ENCODE measurements at places on chromosomes 2 and 18.

DNA sequence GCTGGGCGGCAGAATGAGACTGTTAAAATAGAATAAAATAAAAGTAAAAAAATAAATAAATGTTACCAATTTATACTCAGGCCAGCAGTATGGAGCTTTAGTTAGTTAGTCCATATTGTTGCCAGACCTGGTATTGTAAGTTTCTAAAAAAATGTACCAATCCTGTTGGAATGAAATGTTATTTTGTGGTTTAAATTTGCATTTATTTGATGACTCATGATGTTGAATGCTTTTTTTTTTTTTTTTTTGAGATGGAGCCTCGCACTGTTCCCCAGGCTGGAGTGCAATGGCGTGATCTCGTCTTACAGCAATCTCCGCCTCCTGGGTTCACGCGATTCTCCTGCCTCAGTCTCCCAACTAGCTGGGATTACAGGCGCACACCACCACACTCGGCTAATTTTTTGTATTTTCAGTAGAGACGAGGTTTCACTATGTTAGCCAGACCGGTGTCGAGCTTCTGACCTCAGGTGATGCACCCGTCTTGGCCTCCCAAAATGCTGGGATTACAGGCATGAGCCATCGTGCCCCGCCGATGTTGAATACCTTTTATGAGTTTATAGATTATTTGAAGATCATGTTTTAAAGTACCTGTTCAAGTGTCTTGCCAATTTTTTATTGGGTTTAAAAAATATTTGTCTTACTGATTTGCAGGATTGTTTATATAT is 5.7 kb upstream of the PTPRN start:
- no peak for DNase-seq

GRCh38 chr2:32264422-32265105 is at the start of gene NLRC4:
NLRC4 (minus strand) TSS chr2:32264886; CDS start chr2:32256775, 8,111 bp downstream.
- DNase-seq = no peak

- no peak for DNase-seq
Measured at GRCh38 chr2:39511605-39512433, 74.7 kb upstream of the MAP4K3 start.

DNA sequence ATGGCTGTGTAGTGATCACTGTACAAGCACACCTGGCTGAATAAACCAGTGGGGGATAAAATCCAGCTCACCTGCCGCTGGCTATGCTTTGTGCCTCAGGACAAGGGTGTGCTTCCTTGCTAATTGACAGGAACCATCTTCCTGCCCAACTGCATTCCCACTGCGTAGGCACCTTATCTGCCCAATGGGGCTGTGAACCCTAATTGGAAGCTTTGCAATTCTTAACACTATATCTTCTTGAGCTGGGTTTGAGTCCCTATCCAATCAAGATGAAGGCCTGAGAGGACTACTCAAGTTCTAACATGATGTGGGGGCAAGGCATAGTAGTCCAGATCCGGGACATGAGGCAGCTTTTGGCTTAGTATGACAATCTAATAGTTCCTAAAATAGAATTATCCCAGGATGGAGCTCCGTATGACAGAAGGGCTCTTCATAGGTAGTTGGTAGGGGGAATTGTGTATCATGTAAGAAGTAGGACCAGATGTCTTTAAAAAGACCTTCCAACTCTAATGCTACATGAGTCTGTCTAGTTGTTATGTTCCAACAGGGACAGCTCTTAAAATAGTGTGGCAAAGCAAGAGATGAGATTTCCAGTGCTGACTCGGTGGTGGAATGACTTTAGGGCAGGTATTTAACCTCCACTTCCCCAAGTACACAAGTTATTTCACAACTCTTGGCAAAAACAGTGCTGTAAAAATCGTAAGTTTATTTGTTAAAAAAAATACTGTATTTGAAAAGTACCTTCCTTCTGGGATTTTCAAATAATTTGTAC is 2.3 kb upstream of the TMEM150A start:
- no peak for DNase-seq

DNA sequence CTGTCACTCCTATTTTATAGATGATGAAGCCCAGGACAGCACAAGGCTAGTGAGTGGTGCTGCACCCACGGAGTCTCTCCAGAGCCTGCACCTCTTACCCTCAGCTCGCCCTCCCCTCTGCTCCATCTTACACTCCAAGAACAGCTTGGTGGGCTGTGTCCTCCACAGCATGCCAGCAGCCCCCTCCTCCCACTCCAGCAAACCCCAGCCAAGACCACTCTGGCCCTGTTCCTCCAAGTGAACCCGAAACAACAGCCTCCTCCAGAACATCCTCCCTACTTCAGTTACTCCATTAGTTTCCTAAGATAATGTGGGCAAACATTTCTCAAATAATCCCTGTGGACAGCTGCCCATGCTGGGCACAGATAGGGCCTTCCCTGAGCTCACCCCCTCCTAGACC is 62.7 kb upstream of the KLF7 start:
- no peak for DNase-seq

DNA sequence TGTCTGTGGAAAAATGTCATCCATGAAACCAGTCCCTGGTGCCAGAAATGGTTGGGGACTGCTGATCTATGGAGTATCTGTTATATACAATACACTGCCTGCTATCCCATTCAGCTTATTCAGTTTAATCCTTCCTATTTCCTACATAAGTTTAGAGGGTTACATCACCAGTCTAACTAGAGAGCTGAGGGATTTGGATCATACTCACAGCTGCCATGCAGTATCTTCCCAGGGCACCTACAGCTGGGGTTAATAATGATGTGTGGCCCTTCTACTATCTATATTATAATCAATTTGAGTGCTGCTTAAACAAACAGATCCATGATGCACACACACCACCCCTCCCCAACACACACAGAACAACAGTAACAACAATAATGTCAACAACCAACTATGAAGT is 524.0 kb downstream of the LRRTM4 start:
- no peak for DNase-seq

DNA sequence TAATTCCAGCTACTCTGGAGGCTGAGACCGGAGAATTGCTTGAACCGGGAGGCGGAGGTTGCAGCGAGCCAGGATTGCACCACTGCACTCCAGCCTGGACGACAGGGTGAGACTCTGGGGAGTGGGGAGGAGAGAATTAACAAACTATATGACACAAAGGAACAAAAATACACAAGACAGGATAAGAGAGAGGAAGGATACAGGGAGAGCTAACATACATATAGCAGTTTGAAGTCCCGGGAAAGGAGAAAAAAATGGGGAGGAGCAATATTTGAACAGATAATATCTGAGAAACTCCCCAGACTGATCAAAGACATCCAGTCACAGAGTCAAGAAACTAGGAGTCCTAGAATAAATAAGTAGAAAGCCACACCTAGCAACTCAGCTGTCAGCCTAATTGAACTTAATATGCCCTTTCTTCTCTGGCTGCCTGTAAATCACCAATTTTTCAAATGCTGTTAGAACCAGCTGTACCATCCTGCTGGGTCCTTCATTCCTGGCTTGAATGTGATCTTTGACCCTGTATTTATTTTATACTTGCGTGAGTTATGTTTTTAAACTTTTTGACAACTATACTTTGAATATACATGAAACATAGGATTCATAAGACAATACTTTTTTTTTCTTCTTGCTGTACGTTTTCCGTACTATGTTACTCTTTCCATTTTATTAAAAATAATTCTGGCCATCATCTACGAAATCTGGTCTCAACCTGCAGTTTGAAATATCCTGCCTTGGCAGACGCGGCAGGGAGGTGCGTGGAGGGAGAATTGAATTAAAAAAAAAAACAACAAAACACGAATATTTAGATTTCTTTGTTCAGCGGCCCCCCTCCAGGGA is 876 bp upstream of the CYP27A1 start:
- no peak for DNase-seq

DNA sequence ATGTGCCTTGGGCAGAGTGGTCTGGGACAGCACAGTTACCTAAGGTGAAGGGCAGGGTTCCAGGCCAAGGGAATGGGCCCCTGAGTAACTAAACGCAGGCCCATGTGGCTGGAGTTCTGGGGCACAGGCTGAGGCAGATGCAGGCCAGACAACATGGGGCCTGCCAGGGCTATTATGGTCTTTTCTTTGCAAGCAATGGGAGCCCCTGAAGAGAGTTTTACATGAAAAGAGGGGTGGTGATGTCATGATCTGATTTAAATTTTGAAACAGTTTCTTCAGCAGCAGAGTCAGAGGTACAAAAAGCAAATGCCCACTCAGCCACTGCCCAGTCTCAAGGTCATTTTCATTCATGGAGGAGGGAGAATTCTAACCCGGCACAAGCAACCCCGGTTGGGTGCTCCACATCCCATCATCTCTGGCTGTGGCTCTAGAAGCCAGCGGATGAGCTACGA is 5.6 kb downstream of the CHST10 start:
- DNase-seq = no peak

GRCh38 chr2:232008907-232009638 is 47.6 kb downstream of the DIS3L2 start:
- DNase-seq = no peak

GRCh38 chr2:46921676-46922448 is 6.3 kb upstream of the MCFD2 start:
- DNase-seq = no peak

- no peak for DNase-seq
Measured at GRCh38 chr2:231364961-231365810, 30.3 kb upstream of the B3GNT7 start.

DNA sequence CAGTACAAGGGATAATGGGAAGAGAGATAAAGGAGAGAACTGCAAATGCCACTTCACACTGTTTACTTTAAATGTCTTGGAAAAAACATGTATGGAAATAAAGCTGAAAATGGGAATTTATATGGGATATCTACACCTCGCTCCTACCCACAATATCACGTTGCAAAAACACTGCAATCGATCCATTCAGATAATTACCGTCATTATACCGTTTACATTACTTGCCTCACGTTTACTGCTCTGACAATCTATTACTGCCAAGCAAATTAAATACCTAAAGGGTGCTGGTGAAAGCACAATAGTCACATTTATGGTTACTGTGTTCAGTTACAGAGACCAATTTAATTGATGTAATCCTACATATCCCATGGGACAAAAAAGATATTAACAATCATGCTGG is 214.7 kb upstream of the LYPD1 start:
- no peak for DNase-seq

DNA sequence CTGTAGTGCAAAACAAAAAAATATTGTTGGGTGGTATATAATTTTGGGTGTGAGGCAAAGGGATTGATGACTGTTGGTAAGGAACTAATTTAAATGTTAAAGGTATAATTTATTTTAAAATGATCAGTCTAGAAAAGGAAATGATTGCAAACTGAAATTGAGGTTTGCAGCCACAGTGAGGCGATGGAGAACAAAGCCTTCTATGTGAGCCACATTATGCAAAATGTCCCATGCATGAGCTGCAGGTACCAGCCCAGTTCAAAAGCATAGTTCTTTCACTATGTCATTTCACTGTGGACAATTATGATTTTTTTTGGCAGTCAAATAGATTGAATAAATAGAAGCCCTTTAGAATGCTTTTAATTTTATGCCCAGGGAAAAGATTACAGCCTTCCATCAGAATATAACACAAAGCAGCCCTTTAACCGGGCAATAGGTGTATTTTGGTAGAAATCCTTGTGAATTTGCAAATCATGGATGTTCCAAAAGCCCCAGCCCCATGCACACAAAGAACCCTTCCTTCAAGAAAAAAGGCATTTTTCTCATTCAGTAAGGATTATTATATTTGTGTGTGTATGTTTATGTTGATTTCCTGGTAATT is 1.7 kb downstream of the MAP2 start:
- DNase-seq = no peak

GRCh38 chr18:28771849-28772248 is 594.9 kb upstream of the CDH2 start:
- no peak for DNase-seq

GRCh38 chr2:178109813-178110212 is 2.4 kb upstream of the RBM45 start:
- no peak for DNase-seq

GRCh38 chr2:234399451-234400246 is 97.2 kb downstream of the ARL4C start:
- no peak for DNase-seq

GRCh38 chr2:179995741-179996515 is 11.2 kb downstream of the CWC22 start:
- DNase-seq = no peak

- no peak for DNase-seq
Measured at GRCh38 chr2:213001297-213001910, 150.0 kb downstream of the IKZF2 start.

- DNase-seq = no peak
Measured at GRCh38 chr2:235594964-235595363, 101.1 kb downstream of the AGAP1 start.

DNA sequence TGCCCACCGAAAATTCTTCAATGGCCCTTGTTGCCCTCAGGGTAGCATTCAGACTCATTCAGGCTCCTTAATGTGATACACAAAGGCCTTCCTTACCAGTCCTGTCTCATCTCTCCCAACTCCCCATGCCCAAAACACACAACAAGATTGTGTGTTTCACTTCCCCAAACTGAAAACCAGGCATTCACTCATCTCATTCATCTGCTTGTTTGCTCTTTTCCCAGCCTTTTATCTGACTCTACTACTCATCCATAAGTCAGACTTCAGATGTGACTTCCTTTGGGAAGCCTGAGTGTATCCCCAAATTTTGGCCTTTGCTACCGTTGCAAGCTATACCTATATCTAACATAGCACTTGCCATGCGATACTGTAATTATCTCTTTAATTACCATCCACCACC is 9.7 kb upstream of the SLC39A10 start:
- no peak for DNase-seq

GRCh38 chr2:226839951-226840350 is 4.1 kb downstream of the RHBDD1 start:
- DNase-seq = no peak

DNA sequence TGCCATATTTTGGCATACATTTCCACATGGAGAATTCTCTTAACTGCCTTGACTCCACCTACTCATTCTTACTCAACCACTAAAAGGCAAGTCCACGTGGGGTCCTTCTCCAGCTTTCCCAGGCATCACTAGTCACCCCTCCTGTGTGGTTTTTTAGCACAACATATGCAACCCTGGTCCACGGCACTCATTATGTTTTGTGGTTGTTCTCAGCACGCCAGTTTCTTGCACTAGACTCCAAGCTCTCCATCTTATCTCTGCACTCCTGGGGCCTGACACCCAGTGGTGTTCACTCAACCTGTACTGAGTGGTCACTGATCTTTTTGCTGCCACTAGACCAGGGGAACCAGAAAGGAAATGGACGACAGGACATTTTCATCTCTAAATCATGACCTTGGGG is 18.0 kb downstream of the MARCHF4 start:
- no peak for DNase-seq

- DNase-seq = peak; percentile 8
Measured at GRCh38 chr2:102839668-102840388, 78.0 kb downstream of the TMEM182 start.

DNA sequence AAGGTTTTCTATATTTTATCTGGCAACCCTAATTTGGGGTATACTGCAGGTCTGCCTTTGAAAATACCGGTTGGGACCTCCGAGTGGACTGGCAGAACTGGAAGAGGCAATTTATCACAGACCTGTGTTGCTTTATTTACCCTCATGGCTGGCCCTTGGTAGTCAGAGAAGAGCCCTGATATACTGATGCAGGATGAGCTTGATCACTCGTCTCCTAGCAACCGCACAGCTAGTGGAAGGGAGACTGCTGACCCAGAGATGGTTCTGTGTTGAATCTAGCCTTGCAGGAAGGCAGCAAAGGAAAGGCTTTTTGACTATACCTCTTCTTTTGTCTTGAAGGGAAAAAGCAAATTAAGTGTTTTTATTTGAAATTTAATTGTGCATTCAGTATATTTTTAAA is 154.7 kb downstream of the EML6 start:
- no peak for DNase-seq
